Kasumi-1 (cell line): ENCODE measurements at places on chromosomes 5 and 9.

DNA sequence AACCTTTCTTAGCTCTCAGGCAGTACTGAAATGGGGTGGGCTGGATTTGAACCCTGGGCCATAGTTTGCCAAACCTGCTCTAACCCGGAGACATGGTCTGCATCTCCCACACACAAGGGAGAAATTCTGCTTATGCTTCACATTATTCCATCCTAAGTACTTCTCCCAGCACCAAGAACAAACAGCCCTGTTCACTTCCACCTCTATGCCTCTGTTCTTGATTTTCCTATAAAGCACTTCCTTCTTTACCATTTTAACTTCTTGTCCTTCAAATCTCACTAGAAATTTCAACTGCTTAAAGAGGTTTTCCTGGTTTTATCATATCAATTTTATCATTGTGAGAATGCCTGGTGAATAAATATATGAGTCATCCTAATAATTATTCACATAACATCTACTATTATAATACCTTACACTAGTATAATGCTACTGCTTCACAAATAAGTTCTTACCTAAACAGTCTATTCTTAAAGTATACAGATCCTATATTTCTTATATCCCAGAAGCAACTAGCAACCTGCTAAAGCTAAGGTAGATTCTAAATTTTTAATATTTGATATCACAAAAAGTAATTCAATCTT is 12.7 kb downstream of the FEM1C start:
- DNase-seq = no peak

GRCh38 chr9:127801955-127802575 is 617 bp upstream of the FPGS start:
- peak; percentile 45 for DNase-seq

GRCh38 chr9:28059192-28059591 is 485.9 kb upstream of the C9orf72 start:
- no peak for DNase-seq

DNA sequence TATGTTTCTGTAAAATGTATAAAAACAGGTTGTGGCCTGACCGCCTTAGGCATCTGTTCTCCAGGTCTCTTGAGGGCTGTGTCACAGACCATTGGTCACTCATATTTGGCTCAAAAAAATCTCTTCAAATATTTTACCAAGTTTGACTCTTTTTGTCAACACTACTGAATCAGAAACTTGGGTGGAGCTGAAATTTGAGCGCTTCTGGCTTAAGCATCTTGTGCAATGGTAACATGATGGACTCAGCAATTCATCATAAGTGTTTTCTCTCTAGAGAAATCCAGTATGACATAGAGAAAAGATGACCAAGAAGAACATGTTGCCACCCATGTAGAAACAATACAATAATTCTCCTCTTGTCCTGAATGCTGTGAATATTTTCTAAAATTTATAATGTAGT is 387.9 kb downstream of the MAT2B start:
- DNase-seq = no peak

DNA sequence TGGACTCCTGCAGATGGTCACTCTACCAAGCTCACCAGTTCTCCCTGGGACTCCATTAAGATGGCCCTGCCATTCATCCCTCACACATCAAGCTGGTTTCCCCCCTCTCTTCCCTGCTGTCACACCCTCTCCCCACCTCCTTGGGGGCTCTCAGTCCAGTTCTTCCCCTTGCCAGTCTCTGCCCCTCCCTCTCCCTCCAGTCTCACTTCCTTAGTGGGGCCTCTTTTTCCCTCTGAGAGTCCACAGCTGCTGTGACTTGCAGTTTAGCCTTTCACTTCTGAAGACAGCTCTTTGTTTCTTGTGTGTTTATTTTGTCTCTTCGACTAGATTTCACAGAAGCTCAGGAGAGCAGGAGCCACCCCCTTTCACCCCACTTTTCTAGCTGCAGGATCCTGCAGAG is 10.5 kb downstream of the DOCK2 start:
- peak; percentile 43 for DNase-seq

DNA sequence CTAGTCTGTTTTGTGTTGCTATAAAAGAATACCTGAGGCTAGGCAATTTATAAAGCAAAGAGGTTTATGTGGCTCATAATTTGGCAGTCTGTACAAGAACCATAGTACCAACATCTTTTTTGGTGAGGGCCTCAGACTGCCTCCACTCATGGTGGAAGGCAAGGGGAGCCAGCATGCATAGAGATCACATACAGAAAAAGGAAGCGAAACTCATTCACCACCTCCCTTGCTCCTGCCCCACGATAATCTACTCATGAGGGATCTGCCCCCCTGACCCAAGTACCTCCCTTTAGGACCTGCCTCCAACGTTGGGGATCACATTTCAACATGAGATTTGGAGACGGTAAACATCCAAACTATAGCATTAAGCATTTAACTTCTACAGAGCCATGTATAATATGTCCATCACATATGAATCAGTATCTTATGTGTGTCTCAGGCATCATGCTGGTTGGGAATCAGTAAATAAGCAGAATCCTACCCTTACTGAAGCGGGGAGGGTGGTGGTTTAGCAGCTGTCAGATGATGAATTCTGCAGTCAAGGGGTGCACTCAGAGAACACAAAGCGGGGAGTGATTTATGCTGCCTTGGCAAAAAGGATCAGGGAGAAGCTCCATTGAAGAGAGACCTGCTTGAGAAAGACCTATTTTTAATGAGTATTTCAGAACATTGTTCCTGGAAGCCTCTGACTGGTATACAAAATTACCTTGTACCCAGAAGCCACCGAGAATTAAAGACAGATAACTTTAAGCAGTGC is 34.8 kb downstream of the HMGXB3 start:
- DNase-seq = no peak

- DNase-seq = no peak
Measured at GRCh38 chr9:107948601-107949000, 459.0 kb upstream of the KLF4 start.

GRCh38 chr5:78735834-78736463 is 87.4 kb upstream of the LHFPL2 start:
- DNase-seq = no peak

GRCh38 chr5:116764941-116765340 is 190.3 kb upstream of the SEMA6A start:
- DNase-seq = no peak

DNA sequence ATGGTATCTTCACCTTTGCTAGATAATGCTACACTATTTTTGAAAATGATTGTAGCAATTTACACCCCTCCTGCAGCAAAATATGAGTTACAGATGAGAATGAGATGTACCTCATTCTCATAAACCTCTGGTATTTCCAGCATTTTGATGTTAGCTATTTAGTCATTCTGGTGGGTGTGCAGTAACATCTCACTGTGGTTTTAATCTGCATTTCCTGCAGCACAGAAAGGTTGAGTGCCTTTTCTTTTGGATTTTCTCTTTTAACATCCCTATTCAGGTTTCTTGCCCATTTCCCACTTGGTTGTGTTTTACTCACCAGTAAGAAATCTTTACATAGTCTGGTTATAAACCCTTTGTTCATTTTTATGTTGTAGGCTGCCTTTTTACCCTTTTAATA is 206.2 kb downstream of the NR3C1 start:
- DNase-seq = no peak

DNA sequence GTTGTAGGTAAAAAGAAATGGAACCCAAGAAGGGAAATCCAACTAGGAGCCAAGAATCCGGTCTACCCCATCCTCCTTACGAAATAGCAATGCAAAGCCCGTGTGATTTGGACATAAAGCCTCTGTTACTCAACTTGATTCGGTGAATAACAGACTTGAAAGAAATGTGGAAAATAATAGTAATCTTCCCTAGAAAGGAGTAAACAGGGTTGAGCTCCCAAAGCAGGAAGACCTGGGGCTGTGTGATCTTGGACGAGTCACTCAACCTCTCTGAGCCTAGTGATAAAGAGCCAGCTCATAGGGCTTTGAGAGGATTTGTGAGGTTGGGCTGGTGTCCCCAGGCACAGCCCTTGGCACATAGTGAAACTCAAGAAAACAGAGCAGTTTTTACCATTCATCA is 42.7 kb upstream of the IL17B start:
- DNase-seq = no peak

GRCh38 chr5:124591583-124591982 is 154.9 kb downstream of the ZNF608 start:
- no peak for DNase-seq

DNA sequence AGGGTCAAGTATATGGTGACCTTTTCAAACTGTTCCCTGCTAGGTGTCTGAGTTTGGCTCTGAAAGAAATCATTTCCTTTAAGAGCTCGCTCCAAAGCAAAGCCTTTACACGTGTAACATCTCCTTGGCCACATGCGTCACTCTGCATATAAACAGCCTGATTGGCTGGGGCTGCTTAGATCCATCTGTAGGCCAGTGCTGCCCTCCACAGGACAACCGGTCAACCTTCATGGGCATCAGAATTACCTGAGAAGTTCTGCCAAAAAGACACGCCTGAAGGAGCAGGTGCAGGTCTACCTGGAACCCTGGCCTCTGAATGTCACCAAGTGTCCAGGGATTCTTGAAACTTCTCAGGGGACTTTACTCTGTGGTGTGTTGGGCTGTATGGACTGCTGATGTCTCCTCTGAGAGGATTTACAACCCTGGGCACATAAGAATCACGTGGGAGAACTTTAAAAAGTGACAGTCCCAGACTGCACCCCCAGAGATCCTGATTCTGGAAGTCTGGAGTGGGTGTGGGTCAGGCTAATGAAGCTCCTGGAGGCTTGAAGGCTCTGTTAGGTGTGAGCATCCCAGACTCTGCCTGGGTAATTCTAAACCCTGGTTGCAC is 497.6 kb downstream of the GADD45G start:
- peak; percentile 78 for DNase-seq

GRCh38 chr5:129124608-129125007 is 30.1 kb downstream of the ISOC1 start:
- DNase-seq = no peak

DNA sequence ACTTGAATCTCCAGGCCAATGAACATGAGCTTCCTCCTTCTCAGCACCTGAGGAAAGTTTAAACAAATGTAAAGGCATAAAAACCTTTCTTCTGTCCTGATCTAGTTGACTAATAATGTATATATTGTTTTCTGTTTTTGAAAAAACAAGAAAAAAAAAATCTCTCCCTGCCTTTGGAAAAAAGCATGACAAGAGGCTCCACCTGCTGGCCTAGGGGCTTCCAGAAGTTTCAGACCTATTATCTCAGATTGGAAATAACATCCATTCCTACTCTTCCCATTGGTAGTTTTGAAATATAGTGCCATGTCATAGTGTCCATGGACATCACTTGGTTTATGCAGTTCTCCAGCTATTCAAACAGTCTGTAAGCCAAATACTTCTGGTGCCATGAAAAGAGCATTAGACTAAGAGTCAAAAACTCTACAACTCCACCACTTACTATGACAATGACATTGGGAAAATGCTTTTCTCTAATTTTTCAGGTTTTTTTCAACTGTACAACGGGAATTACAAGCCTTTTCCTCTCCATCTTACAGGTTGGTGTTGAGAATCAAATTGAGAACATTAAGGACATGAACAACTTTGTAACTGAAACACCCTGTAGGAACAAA is 409.6 kb upstream of the MPDZ start:
- no peak for DNase-seq
